ENCODE measurements at places on chromosomes 13 and 19.

DNA sequence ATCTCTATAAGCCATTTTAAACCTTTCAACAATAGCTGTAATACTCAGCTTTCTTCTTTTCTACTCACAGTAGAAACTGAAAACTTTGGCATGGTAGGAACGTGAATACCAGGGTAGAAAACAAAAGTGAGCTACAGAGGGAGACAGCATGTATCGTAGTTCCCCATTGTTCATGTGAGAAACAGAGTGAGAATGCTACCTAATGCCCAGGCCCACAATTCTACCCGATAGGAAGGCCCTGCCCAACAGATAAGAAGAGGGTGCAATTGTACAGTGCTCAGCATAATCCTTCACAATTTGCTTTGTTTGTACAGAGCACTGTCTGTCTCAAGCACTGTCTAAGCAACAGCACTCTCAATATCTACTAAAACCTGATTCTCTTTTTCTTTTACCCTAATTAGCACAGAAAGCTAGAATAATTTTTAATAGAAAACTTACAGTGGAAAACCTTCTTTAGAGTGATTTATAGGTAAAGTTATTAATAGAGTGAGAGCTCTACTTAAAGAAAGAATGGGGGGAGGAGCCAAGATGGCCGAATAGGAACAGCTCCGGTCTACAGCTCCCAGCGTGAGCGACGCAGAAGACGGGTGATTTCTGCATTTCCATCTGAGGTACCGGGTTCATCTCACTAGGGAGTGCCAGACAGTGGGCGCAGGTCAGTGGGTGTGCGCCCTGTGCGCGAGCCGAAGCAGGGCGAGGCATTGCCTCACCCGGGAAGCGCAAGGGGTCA, 322.3 kb downstream of the EFNB2 start:
- no peak for DNase-seq

DNA sequence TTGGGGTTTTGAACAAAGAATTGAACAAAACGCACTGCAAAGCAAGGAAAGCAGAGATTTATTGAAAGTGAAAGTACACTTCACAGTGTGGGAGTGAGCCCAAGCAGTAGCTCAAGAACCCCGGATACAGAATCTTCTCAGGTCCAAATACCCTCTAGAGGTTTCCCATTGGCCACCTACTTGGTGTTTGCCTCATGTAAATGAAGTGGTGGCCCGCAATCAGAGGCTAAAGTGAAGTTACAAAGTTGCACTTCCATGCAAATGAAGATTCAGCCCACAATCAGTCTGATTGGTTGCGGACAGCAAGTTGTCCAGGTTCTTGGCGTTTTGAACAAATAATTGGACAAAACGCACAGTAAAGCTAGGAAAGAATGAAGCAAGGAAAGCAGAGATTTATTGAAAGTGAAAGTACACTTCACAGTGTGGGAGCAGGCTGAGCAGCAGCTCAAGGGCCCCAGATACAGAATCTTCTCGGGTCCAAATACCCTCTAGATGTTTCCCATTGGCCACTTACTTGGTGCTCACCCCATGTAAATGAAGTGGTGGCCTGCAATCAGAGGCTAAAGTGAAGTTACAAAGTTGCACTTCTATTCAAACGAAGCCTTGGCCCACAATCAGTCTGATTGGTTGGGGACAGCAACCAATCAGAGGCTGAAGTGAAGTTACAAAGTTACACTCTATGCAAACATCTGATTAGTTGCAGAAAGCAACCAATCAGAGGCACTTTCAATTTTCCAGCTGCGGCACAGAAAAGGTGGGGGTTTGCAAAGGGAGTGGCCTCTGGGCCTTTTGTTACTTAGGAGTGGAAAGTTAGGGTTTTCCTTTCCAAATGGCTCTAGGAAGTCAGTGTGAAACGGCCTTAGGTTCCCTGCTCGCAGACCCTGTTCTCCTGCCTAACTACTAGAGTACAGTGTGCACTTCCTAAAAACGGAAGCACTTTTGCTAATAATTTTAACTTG, 4.8 kb upstream of the TM9SF2 start:
- peak; percentile 92 for DNase-seq

- DNase-seq, result peak; percentile 78
Measured at GRCh38 chr13:59677966-59678814, 485.5 kb downstream of the DIAPH3 start.

DNA sequence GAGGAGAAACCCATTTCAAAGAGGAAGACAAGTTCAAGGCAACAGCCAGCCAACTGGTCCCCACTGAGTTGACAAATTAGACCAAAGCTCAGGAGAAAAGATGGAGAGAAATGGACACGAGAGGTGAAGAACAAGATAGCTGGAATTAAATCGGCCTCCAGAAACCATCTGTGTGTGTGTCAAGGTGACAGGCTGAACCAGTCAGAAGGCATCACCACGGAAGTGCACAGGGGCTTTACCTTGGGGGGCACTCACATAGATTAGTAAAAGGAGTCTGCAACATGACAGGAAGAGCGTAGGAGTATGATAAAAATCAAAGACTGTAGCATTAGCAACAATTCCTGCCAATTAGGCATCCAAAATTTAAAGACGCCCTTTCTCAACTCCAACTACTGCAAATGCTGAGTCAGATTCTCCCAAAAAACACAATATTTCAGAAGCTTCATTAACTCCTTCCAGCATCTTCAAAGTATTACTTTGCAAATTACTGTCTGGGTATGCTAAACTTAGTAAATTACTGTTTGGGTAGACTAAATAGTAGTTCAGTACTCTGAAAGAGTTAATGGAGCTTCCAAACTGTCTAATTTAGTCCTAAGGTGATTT, 66.2 kb downstream of the FOXO1 start:
- DNase-seq, result no peak

GRCh38 chr13:27026396-27026795, 145.2 kb downstream of the USP12 start:
- DNase-seq, result no peak

- peak; percentile 85 for DNase-seq
Measured at GRCh38 chr19:36128392-36128736, 11.5 kb upstream of the CAPNS1 start.

DNA sequence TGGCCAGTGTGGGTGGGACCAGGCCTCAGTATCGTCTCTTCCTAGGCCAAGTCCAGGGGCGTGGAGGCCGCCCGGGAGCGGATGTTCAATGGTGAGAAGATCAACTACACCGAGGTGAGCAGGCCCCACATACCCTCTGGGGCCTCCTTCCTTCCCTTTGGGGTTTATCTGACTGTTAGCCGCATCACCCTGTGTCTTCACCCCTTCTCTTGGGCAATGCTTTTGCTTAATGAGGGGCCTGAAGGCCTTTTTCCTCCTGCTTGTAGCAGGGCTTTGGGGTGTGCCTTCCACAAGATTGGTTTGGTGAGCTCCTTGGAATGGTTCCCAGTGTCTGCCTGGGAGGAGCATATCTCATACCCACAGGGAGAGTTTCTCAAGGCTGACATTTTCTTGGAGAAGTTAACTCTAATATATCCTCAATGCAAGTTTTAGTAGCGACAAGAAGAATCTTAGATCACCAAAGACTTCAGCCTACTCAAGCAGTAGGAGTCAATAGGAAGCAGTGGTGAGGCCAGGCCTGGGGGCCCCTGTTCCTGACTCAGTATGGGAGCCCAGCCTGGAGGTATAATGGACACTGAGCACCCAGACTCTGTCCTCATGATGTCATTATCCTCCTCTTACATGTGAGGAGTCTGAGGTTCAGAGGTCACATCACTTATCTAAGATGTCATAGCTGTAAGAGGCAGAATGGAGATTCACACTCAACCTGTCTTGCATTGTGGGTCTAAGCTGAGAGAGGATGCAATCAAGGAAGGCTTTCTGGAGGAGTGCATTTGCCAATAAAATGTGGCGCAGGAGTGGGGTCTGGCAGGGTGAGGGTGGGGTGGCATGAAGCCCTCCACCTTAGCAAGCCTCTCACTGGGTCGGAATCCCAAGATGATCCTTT, 2.0 kb downstream of the GPI start:
- DNase-seq, result peak; percentile 80

GRCh38 chr19:11168568-11168967, 13.0 kb upstream of the SPC24 start:
- no peak for DNase-seq

DNA sequence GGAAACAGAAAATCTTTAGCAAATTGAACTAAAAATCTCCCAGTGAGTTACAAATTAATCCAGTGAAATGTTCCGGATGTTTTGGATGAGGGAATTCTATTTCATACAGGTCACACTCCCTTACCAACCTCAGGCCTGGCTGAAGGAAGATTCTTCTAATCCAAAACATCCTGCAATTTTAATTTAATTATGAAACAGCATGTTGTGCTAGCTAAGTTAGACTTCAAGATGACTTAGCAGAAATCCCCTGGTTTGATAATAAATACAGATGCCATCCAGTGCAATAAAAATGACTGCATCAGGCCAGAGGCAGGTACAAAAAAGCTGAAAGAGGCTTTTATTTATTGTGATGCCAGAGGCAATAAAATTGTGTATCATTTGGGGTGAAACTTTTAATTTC, 96.7 kb upstream of the CLDN10 start:
- no peak for DNase-seq

DNA sequence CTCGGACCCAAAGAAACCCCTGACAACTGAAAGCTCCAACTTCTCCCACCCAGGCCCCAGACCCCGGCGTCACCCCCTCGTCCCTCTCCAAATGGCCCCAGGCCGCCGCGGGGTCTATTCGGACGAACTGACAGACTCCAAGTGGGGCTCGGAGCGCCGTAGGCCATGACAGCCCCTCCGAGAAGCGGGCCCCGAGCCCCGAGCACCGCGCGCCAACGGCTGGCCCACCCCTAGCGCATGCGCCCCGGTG, 360 bp downstream of the DDX39A start:
- DNase-seq, result no peak

GRCh38 chr13:51797664-51798488, 6.1 kb downstream of the DHRS12 start:
- DNase-seq, result peak; percentile 42

DNA sequence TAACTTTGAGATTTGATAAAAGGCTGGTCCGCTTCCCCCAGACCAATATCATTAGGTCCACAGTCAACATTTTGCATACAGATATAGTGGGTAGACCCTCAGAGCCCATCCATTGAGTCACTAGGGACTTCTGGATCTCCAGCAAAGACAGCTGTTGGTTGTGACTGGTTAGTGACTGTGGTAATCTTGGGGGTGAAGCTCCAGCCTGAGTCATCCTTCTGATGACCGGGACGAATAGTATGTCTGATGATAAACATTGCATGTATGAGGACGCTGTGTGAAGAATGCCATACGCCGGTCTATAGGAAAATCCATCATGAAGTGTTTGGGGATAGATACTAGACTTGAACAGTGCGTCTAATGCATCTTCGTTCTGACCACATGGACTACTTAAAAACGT, 307.0 kb downstream of the UQCRFS1 start:
- no peak for DNase-seq

Data from Kasumi-1 (cell line).